ENCODE measurements at places on chromosomes 3 and 15. TPM values are rescaled to one million over a fixed set of nuclear protein-coding genes. Genes with fewer than 3 reads are reported as not detected.

GRCh38 chr15:89072277-89072869, 15.9 kb upstream of the ABHD2 start:
- H3K4me1 ChIP-seq = no peaks in the 10 kb centered on the region
- no peak overlapping the region for H3K27ac ChIP-seq
- no peaks in the 10 kb centered on the region for H3K36me3 ChIP-seq
- H3K27me3 ChIP-seq = no peaks in the 10 kb centered on the region

GRCh38 chr3:140219923-140220452, 285.0 kb downstream of the CLSTN2 start:
- H3K4me3 ChIP-seq = no peak overlapping the region
- H3K27ac ChIP-seq = no peak overlapping the region
- H3K27me3 ChIP-seq = no peaks in the 10 kb centered on the region
- no peaks in the 10 kb centered on the region for H3K36me3 ChIP-seq

- 0 out of 2 replicates have a peak, but pooled peaks cover 3% of the 10 kb centered on the region for H3K4me1 ChIP-seq
- H3K27me3 ChIP-seq = no peaks in the 10 kb centered on the region
- no peak overlapping the region for H3K4me3 ChIP-seq
Observed at GRCh38 chr15:32704395-32704981, 13.3 kb upstream of the GREM1 start.

- H3K4me3 ChIP-seq = no peak overlapping the region
- H3K36me3 ChIP-seq = no peaks in the 10 kb centered on the region
- no peak for DNase-seq
- H3K27ac ChIP-seq = no peak overlapping the region
- H3K4me1 ChIP-seq = peaks cover 5% of the 10 kb centered on the region
Observed at GRCh38 chr3:126311338-126311978, 45.8 kb downstream of the KLF15 start.

- no peaks in the 10 kb centered on the region for H3K36me3 ChIP-seq
- no peaks in the 10 kb centered on the region for H3K4me1 ChIP-seq
- H3K27ac ChIP-seq = no peak overlapping the region
- H3K27me3 ChIP-seq = peaks cover 18% of the 10 kb centered on the region
- peak overlapping the region; percentile 100 for H3K4me3 ChIP-seq
- peak; percentile 92 for DNase-seq
Observed at GRCh38 chr15:100349696-100350433, 8.1 kb upstream of the ADAMTS17 start.

GRCh38 chr3:11718637-11719405, 75.1 kb upstream of the VGLL4 start:
- peak overlapping the region; percentile 58 for H3K27ac ChIP-seq
- H3K36me3 ChIP-seq = no peaks in the 10 kb centered on the region
- H3K4me3 ChIP-seq = peak overlapping the region; percentile 98
- peaks cover 26% of the 10 kb centered on the region for H3K4me1 ChIP-seq
- peaks cover 26% of the 10 kb centered on the region for H3K27me3 ChIP-seq

- H3K4me1 ChIP-seq = peaks cover 11% of the 10 kb centered on the region
- H3K27ac ChIP-seq = no peak overlapping the region
- no peak for DNase-seq
- no peaks in the 10 kb centered on the region for H3K36me3 ChIP-seq
- H3K4me3 ChIP-seq = no peak overlapping the region
- H3K27me3 ChIP-seq = no peaks in the 10 kb centered on the region
Observed at GRCh38 chr3:171058058-171058457, 31.5 kb upstream of the SLC2A2 start.

DNA sequence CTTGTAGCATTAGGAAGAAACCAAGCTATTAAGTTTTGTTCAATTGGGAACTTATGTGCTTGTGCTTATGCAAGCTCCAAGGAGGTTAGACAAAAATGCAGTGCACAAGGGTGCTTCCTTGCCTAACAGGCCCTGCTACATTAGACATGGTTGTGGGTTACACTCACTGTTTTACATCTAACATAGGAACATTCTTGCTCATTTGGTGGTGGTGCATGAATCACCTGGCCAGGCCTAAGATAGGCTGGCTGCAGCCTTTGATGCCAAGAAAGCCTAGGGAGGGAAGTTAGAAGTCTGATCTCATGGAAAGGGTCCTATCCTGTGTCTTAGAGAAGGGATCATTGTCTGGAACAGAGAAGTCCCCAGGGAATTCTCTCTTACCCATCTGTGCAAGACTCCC, 43.5 kb downstream of the CA12 start:
- H3K27me3 ChIP-seq = no peaks in the 10 kb centered on the region
- no peak overlapping the region for H3K4me3 ChIP-seq
- DNase-seq = no peak
- no peaks in the 10 kb centered on the region for H3K36me3 ChIP-seq
- H3K4me1 ChIP-seq = peaks cover 27% of the 10 kb centered on the region

DNA sequence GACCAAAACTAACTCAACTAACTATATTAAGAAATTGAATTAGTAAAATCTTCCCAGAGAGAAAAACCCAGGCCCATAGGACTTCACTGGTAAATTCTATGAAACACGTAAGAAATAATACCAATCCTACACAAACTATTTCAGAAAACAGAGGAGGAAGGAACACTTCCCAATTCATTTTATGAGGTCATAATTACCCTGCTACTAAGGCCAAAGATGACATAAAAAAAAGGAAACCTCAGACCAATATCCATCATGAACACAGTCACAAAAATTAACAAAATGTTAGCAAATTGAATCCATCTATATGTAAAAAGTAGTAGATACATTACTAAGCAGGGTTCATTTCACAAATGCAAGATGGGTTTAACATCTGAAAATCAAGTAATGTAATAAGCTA, 3.5 kb downstream of the EDC3 start:
- no peak overlapping the region for H3K4me3 ChIP-seq
- no peak for DNase-seq
- H3K4me1 ChIP-seq = peaks cover 4% of the 10 kb centered on the region
- H3K27ac ChIP-seq = no peak overlapping the region
- no peaks in the 10 kb centered on the region for H3K36me3 ChIP-seq

- DNase-seq = no peak
- H3K27ac ChIP-seq = no peak overlapping the region
- H3K36me3 ChIP-seq = no peaks in the 10 kb centered on the region
- H3K4me3 ChIP-seq = no peak overlapping the region
- H3K4me1 ChIP-seq = peaks cover 6% of the 10 kb centered on the region
Observed at GRCh38 chr3:108133858-108134554, 43.2 kb upstream of the CD47 start.

GRCh38 chr15:36090286-36090946, 489.0 kb upstream of the CDIN1 start:
- H3K27me3 ChIP-seq = no peaks in the 10 kb centered on the region
- no peak overlapping the region for H3K4me3 ChIP-seq
- H3K4me1 ChIP-seq = peaks cover 9% of the 10 kb centered on the region
- H3K36me3 ChIP-seq = no peaks in the 10 kb centered on the region
- peak; percentile 59 for DNase-seq

- H3K4me1 ChIP-seq = peaks cover 29% of the 10 kb centered on the region
- H3K4me3 ChIP-seq = no peak overlapping the region
- H3K27me3 ChIP-seq = peaks cover 3% of the 10 kb centered on the region
- DNase-seq = peak; percentile 87
- H3K27ac ChIP-seq = no peak overlapping the region
Observed at GRCh38 chr15:40310001-40310959, 2.5 kb upstream of the PLCB2 start.

GRCh38 chr15:89647191-89647851, 7.9 kb downstream of the KIF7 start:
- H3K27me3 ChIP-seq = 0 out of 2 replicates have a peak, but pooled peaks cover 4% of the 10 kb centered on the region
- peak; percentile 85 for DNase-seq
- no peaks in the 10 kb centered on the region for H3K4me1 ChIP-seq
- peak overlapping the region; percentile 37 for H3K4me3 ChIP-seq
- no peak overlapping the region for H3K27ac ChIP-seq

- H3K27me3 ChIP-seq = no peaks in the 10 kb centered on the region
- DNase-seq = no peak
- no peak overlapping the region for H3K4me3 ChIP-seq
- peaks cover 37% of the 10 kb centered on the region for H3K36me3 ChIP-seq
- no peaks in the 10 kb centered on the region for H3K4me1 ChIP-seq
Observed at GRCh38 chr3:12584083-12584482, 27.2 kb downstream of the MKRN2 start.

DNA sequence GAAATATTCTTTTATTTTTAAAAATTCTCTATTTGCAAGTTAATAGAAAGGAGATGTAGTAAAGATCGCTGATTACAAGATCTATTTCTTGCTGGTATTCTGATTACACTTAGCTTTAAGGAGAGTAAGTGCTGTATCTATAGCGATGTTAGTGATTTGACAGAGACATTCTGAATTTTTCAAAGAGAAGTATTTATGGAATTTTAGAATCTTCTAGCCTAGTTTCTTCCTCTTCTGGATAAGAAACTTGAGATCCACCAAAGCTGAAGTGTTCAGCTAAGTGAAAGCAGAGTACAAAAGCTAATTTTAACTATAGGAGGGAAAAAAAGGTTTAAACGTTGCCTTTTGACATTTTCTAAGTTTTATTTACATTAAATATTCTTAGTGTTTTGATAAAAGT, 72.1 kb upstream of the RARB start:
- H3K27me3 ChIP-seq = no peaks in the 10 kb centered on the region
- H3K4me3 ChIP-seq = no peak overlapping the region
- no peak overlapping the region for H3K27ac ChIP-seq
- no peaks in the 10 kb centered on the region for H3K36me3 ChIP-seq
- H3K4me1 ChIP-seq = no peaks in the 10 kb centered on the region

GRCh38 chr15:53833134-53833624, 73.7 kb upstream of the WDR72 start:
- H3K36me3 ChIP-seq = no peaks in the 10 kb centered on the region
- no peaks in the 10 kb centered on the region for H3K27me3 ChIP-seq
- peaks cover 31% of the 10 kb centered on the region for H3K4me1 ChIP-seq

GRCh38 chr3:127151992-127152650, 40.8 kb upstream of the PRR23E start:
- no peaks in the 10 kb centered on the region for H3K36me3 ChIP-seq
- H3K27me3 ChIP-seq = no peaks in the 10 kb centered on the region
- DNase-seq = no peak
- H3K4me1 ChIP-seq = no peaks in the 10 kb centered on the region
- no peak overlapping the region for H3K27ac ChIP-seq

DNA sequence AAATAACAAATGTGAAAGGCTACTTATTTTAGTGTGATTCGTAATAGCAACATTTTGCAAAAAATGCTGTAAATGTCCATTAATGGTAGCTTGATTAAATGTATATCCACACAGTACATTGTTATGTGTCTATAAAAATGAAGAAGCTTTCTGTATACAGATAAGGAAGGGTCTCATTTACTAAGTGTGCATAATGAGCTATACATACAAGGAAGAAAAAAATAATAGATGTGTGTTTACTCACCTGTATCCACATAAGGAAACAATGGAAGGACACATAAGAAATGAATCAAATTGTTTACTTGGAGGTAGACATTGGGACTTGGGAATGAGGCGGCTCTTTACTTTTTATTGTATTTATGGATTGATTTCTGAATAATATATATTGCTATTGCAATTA, 34.9 kb downstream of the MED12L start:
- no peaks in the 10 kb centered on the region for H3K4me1 ChIP-seq
- H3K27ac ChIP-seq = no peak overlapping the region
- peaks cover 2% of the 10 kb centered on the region for H3K36me3 ChIP-seq
- H3K4me3 ChIP-seq = no peak overlapping the region
- DNase-seq = no peak
- no peaks in the 10 kb centered on the region for H3K27me3 ChIP-seq

DNA sequence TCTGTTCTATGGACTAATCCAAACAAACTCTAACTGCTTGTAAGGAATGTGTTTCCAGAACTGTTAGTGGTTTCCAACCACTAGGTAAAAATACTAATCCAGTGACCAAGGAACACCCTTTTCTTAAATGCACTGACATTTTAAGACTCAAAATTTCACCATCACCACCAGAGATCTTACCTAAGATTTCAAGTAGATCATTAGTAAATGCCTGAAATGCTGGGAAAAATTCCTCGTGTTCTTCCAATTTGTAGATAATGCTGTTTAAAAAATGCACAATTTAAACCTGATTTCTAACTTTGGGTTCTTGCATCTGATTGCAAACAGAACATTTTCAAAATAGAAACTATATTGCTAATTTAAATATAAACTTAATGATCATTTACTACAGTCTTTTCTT, 63.4 kb downstream of the ESYT3 start:
- no peaks in the 10 kb centered on the region for H3K27me3 ChIP-seq
- H3K27ac ChIP-seq = no peak overlapping the region
- DNase-seq = no peak
- H3K4me3 ChIP-seq = no peak overlapping the region
- H3K4me1 ChIP-seq = 0 out of 2 replicates have a peak, but pooled peaks cover 7% of the 10 kb centered on the region

DNA sequence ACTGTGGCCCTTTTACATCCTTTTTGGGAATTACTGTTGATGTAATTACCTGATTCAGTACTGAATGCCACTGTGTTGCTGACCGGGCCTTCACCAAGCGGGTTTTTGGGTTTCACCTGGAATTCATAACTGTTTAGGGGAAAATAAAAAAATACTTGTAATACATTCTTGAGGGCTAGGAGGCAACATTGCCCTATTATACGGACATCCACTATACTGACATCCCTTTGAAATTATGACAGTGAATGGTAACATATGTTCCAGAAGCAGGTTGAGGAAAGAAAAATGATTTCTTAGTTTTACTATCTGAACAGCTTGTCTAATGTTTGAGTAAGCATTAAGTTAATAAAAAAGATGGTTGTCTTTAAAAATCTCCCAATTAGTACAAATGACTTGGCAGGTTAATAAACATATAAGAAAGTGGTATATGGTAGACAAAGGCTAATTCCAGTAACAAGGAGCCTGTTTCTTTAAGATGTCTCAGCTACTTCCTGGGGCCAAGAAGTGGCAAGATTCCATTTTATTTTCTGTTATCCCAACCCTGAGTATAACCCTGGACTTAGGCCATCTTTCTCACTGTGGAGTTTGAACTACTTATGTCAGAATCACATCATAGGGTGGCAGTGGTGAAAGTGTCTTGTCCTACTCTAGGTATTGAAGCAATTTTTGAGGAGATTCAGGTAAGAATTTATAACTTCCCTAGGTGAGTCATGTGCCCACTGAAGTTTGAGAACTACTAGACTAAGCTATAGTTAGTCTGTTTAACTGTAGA, 45.5 kb downstream of the TFG start:
- H3K36me3 ChIP-seq = no peaks in the 10 kb centered on the region
- peaks cover 20% of the 10 kb centered on the region for H3K4me1 ChIP-seq
- H3K27me3 ChIP-seq = no peaks in the 10 kb centered on the region
- no peak overlapping the region for H3K4me3 ChIP-seq
- H3K27ac ChIP-seq = peak overlapping the region; percentile 7
- DNase-seq = no peak

Gene DGKG
- total RNA-seq = not detected

Gene ROPN1
- 0.27 TPM for total RNA-seq

Gene ERC2
- total RNA-seq = 12.2 TPM

Gene SNX22
- total RNA-seq = 5.7 TPM

Gene LPCAT4
- 36.8 TPM for total RNA-seq

Gene ACOX2
- 0.31 TPM for total RNA-seq

Gene ACTRT3
- 6.4 TPM for total RNA-seq

Gene RAB6B
- 3.9 TPM for total RNA-seq

Gene C3orf20
- total RNA-seq = not detected

Gene NMD3
- 80.6 TPM for total RNA-seq

Gene DNAH12
- total RNA-seq = not detected

Gene CEMIP
- 4.1 TPM for total RNA-seq

Gene OCA2
- 0.69 TPM for total RNA-seq

Gene CCDC13
- 0.45 TPM for total RNA-seq

Gene ATP10A
- total RNA-seq = 0.97 TPM

Gene BCL2A1
- total RNA-seq = not detected
